Transverse colon (tissue), 4 donors: ENCODE measurements at places on chromosomes 2 and 18.

DNA sequence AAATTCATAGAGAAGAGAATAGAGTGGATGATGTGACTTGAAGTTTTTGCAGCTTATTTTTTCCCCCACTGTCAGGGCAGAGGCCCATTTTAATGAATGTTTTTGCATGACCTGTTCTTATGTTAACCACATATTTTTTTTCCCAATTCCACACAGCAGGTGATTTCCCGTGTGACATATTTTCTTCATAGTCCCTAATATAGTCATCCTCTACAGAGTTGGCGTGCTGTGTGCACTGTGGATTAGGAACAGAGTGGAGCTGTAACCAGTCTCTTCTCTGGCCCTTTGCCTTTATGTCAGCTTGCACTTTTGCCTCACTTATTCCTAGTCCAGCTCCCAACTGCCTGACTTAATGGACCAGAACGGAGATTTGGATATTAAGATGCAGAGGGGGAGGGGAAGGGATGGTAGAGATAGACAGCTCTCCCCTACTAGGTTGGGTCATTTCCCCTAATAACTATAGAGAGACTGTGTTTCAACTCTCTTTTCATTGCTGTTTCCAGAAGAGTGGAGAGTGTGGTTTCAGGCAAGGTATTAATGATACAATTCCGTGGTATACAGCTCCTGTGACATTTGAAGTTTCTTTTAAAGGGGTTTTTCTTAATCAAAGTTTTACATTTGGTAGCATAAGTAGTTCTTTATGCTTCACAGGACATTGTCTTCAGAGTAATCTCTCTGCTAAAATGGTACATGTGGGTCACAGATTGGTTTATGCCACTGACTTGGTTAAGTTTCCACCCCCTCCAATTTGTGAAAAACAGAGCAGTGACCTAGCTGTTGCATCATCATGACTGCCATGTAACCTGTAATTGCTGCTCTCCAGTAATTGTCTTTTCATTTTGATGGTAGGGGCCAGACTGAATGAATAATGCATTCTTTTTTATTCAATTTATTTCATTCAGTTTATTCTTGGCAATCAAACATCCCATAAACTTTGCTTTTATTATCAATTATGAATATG, 161.3 kb downstream of the HAUS1 start:
- no peaks in the 10 kb centered on the region for H3K4me1 ChIP-seq
- H3K36me3 ChIP-seq, result peaks cover 14% of the 10 kb centered on the region
- DNase-seq, result no peak
- H3K4me3 ChIP-seq, result no peak overlapping the region
- H3K27ac ChIP-seq, result no peak overlapping the region

- DNase-seq, result no peak
- no peaks in the 10 kb centered on the region for H3K36me3 ChIP-seq
- no peak overlapping the region for H3K27ac ChIP-seq
- no peaks in the 10 kb centered on the region for H3K4me1 ChIP-seq
- H3K27me3 ChIP-seq, result peaks cover 18% of the 10 kb centered on the region
These were observed 166.2 kb downstream of the INHBB start for GRCh38 chr2:120511947-120512710.

- H3K4me3 ChIP-seq, result peak overlapping the region; percentile 51
- no peaks in the 10 kb centered on the region for H3K36me3 ChIP-seq
- H3K27me3 ChIP-seq, result no peaks in the 10 kb centered on the region
- H3K4me1 ChIP-seq, result peaks cover 22% of the 10 kb centered on the region
These were observed 1.4 kb downstream of the RNF138 start for GRCh38 chr18:32093102-32093511.

- no peaks in the 10 kb centered on the region for H3K27me3 ChIP-seq
- no peak for DNase-seq
- H3K4me3 ChIP-seq, result no peak overlapping the region
- H3K4me1 ChIP-seq, result no peaks in the 10 kb centered on the region
These were observed 31.7 kb upstream of the RPE start for GRCh38 chr2:209970711-209971110.

DNA sequence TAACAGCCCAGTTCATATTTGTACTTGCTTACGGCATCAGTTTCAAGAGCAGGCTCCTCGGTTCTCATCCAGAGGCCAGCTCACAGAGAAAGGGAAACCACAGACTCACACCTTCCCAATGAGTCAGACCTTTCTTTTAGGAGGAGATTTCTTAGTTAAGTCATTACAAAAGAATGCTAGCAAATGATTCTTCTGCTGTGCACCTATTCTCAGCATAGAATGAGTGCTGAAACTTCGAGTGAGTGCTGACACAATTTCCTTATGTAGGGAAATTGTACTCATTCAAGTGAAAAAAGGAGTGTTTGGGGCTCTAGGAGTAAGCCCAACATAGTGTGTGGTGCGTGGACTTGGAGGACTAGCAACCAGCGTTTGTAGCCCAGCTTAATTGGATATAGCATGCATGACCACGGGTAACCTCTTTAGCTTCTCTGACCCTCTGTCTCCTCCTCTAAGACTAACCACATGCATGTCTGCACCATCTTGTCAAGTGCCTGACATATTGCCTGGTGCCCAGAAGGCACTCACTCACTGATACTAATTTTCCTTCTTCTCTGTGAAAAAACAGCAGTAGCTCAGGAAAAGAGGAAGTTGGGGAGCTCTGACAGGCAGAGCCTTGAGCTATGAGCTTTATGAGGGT, 87.0 kb downstream of the ALPK2 start:
- no peaks in the 10 kb centered on the region for H3K4me1 ChIP-seq
- H3K27ac ChIP-seq, result no peak overlapping the region
- H3K36me3 ChIP-seq, result no peaks in the 10 kb centered on the region
- H3K27me3 ChIP-seq, result no peaks in the 10 kb centered on the region
- no peak for DNase-seq
- no peak overlapping the region for H3K4me3 ChIP-seq

DNA sequence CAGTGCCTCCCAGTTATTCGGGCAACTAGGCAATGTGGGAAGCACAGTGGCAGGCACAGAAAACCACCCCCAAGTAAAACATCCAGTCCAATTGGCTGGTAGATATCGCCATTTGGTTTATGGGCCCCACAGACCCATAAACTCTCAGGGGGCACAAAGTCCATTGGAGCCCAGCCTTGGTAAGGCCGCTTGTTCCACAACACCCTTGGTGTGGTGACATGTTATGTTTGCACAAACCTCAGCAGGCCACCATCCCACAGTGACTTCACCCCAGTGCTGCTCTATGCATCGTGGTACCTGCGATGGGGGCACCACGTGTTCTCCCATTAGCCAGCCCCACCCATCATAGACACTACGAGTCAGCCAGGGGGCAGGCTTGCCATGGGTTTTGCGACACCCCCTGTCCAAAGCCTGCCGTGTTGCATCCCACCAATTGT, 18.5 kb downstream of the PHOSPHO2 start:
- H3K36me3 ChIP-seq, result no peaks in the 10 kb centered on the region
- DNase-seq, result peak; percentile 87
- H3K27ac ChIP-seq, result peak overlapping the region; percentile 29
- H3K4me1 ChIP-seq, result peaks cover 49% of the 10 kb centered on the region
- no peak overlapping the region for H3K4me3 ChIP-seq
- no peaks in the 10 kb centered on the region for H3K27me3 ChIP-seq

DNA sequence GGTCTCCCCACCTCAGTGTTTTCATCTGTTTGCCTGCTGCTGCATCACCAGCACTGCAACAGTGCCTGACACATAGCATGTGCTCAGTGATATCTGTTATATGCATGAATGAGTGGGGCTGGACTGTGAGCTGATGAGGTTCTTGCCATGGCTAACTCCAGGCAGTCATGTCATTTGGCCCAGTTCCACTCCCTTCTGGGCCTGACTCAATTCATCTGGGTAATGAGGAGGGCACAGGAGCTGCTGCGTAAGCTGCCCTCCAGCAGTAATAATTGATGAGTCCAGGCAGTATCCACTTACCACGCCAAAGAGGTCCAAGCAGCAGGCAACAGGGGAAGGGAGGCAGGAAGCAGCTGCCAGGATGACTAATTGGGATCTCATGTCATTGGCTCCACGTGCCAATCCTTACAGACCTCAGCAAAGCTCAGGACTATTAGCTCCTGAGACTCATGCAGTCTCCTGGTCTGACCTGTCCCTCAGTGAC, 34.1 kb upstream of the MAT2A start:
- no peak for DNase-seq
- peak overlapping the region; percentile 55 for H3K27ac ChIP-seq
- H3K36me3 ChIP-seq, result no peaks in the 10 kb centered on the region

GRCh38 chr18:70044632-70045031, 97.0 kb upstream of the CD226 start:
- no peaks in the 10 kb centered on the region for H3K27me3 ChIP-seq
- DNase-seq, result no peak
- no peaks in the 10 kb centered on the region for H3K36me3 ChIP-seq
- no peak overlapping the region for H3K27ac ChIP-seq

- DNase-seq, result no peak
- no peak overlapping the region for H3K4me3 ChIP-seq
- no peaks in the 10 kb centered on the region for H3K4me1 ChIP-seq
- H3K27me3 ChIP-seq, result no peaks in the 10 kb centered on the region
- H3K27ac ChIP-seq, result no peak overlapping the region
These were observed 70.8 kb upstream of the CTAGE1 start for GRCh38 chr18:22488554-22488953.

DNA sequence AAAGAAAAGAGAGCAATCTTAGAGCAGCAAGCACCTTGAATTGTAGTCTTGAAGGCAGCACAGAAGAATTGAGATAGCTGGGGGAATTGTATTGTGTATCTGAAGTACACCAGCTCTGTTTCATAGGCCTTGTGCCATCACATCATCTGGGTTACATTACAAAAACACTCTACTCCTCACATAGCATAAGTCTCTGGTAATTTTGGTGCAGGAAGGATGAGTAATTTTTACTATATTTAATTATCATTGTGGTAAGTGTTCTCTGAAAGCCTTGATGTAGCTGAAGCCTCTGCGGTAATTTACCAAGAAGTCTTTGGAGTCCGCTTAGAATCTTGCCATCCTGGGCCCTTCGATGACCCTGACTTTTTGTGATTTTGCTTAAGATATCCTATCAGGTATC, 291.1 kb downstream of the ARHGAP15 start:
- no peaks in the 10 kb centered on the region for H3K27me3 ChIP-seq
- no peaks in the 10 kb centered on the region for H3K4me1 ChIP-seq
- H3K36me3 ChIP-seq, result no peaks in the 10 kb centered on the region
- no peak overlapping the region for H3K4me3 ChIP-seq

DNA sequence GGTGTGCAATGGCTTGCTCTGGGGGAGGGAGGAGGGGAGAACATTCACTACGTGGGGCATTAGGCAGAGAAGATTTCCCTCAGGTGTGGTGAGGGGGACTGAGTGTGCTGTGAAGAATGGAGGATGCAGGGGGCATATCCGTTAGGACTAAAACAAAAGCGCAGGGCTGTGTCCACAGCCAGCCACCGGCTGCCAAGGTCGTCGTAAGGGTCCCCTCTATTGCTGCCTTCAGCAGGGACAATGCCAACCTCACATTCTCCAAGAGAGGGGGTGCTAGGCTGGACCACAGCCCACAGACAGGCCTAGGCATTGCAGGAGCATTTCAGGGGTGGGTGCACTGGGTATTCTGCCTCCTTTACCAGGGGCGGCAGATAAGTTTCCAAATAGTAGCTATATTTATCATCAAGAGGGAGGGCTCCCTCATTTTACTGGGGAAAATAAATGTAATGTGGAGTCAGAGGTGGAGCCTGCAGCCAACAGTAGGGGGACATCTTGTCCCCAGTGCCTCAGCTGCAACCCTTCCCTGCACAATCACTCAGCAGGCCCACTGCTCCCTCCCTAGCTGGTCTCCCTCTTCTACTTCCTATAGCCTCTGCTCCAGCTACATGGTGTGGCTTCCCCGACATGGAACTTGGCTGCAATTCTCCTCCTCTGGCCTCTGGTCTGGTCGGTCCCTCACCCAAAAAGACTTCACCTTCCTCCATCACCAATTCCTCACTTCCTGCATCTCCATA, 74.9 kb upstream of the OTOF start:
- no peak for DNase-seq
- peaks cover 8% of the 10 kb centered on the region for H3K27me3 ChIP-seq

DNA sequence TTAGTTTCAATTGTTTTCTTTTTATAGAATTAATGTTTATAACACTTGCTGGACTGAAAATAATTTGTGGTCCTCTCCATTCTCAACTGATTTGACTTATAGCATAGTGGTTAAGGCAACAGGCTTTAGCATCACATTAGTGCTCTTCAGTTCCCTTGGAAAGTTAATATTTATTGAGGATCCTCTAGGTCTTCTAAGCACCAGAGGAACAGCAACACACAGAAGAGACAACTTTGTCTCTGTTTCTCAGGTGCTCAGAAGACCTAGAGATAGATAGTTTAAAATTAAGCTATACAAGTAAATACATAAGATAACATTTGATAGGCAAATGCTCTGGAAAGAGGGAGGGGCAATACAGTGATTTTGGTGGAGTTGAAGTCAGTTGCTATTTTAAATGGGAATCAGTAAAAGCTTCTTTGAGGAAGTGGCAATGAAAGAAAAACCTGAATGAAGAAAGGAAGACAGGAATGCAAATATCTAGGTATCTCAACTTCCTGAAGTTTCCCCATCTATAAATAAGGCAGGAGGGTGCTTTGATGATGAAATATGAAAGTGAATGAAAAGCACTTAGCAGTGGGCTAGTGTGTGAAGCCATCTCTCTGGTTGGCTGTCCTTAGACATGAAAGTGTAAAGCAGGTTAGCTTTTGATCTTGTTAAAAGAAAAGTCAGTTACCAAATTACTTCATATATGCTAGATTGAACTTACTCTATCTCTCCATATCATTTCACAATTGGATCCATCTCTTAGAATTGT, 7.9 kb downstream of the NEUROD1 start:
- H3K27me3 ChIP-seq, result peaks cover 29% of the 10 kb centered on the region
- H3K27ac ChIP-seq, result no peak overlapping the region
- H3K4me3 ChIP-seq, result no peak overlapping the region
- H3K36me3 ChIP-seq, result no peaks in the 10 kb centered on the region
- no peak for DNase-seq
- H3K4me1 ChIP-seq, result no peaks in the 10 kb centered on the region

- H3K4me3 ChIP-seq, result no peak overlapping the region
- H3K36me3 ChIP-seq, result no peaks in the 10 kb centered on the region
- peaks cover 16% of the 10 kb centered on the region for H3K4me1 ChIP-seq
- no peak overlapping the region for H3K27ac ChIP-seq
- no peak for DNase-seq
These were observed 27.3 kb downstream of the DGKD start for GRCh38 chr2:233381638-233381995.

GRCh38 chr2:38462121-38462661, 85.1 kb upstream of the ATL2 start:
- no peak overlapping the region for H3K4me3 ChIP-seq
- peak overlapping the region; percentile 79 for H3K27ac ChIP-seq
- no peaks in the 10 kb centered on the region for H3K27me3 ChIP-seq
- peak; percentile 62 for DNase-seq

- H3K4me3 ChIP-seq, result no peak overlapping the region
- DNase-seq, result peak; percentile 46
- H3K27me3 ChIP-seq, result no peaks in the 10 kb centered on the region
- H3K4me1 ChIP-seq, result peaks cover 29% of the 10 kb centered on the region
- H3K36me3 ChIP-seq, result no peaks in the 10 kb centered on the region
These were observed 41.7 kb upstream of the LDLRAD4 start for GRCh38 chr18:13176847-13177246.
